ENCODE measurements at places on chromosomes 11 and 22.

GRCh38 chr22:39571538-39571937, 985 bp downstream of the CACNA1I start:
- DNase-seq = no peak

- DNase-seq = no peak
Measured at GRCh38 chr11:73265278-73265810, 6.8 kb upstream of the P2RY6 start.

DNA sequence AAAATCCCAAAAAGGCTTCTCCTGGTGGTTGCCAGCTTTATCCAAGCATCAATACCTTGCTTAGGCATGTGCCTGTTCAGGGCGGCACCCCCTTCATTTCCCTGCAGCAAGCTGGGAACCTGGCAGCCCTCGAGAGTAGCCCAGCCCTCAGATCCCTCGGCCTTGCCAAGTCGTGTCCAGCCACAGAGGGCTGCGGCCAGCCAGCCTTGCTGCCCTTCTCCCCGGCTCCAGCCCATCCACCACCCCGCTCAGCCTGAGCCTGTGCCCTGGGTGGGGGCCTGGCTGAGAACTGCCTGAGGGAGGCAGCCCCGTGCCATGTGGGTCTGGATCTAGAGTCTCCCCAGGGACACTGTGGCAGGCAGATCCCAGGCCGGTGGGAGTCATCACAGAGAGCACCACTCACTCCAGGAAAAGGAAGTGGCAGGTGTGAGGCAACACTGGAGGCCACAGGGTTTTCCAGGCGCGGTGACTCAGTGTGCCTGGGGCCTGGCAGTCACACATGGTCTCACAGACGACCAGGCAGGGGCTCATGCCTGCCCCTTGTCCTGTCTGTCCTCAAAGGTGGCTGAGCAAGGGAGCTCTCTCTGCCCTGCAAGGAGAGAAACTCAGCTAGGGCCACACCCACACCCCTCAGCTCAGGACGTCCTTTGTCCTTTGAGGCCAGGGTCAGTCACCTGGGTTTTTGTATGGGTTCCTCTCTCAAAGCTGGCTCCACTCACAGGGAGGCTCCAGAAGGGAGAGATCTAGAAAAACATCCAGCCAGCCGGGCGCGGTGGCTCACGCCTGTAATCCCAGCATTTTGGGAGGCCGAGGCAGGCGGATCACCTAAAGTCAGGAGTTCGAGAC, 12.2 kb upstream of the CDC42BPG start:
- peak; percentile 95 for DNase-seq

- DNase-seq = peak; percentile 91
Measured at GRCh38 chr11:112073941-112074811, at the start of the genes NKAPD1 and PIH1D2. NKAPD1 (plus strand) TSS chr11:112074299; CDS start chr11:112075575, 1,276 bp downstream. PIH1D2 (minus strand) TSS chr11:112074017; CDS start chr11:112073174, 843 bp downstream.

DNA sequence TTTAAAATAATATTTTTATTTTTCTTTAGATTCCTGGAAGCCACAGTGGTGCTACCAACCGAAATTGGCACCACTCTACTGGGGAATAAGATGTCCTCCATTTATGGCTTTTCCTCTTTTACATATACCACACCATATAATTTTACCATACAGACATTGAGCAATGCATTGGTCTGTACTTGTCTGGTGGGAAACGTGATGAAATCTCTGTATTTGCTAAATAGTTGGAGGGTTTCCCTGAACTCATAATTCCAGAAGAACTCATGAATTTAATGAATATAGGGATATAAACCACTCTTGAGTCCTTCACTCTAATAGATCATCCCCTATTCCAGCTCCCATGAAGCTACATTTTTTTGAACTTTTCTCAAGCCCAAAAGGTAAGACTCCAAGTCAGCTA, 28.0 kb upstream of the MMP13 start:
- DNase-seq = no peak

DNA sequence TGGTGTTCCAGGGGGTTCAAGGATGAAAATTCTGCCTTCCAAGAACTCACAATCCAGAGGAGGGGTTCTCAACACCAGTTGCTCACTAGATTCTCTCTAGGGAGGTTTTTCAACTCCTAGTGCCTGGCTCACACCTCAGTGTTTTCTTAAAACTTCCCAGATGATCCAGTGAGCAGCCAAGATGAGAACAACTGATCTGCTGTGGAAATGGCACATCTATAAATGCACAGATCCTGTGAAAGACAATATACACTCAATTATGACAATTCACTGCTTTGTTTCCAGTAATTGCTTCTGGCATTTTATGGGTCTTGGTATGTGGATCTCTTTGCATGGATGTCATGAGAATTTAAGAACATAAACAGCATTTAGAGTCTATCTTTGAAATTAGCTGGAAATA, 45.2 kb upstream of the PRSS23 start:
- DNase-seq = no peak

- DNase-seq = no peak
Measured at GRCh38 chr11:130729678-130730300, 186.5 kb downstream of the SNX19 start.

DNA sequence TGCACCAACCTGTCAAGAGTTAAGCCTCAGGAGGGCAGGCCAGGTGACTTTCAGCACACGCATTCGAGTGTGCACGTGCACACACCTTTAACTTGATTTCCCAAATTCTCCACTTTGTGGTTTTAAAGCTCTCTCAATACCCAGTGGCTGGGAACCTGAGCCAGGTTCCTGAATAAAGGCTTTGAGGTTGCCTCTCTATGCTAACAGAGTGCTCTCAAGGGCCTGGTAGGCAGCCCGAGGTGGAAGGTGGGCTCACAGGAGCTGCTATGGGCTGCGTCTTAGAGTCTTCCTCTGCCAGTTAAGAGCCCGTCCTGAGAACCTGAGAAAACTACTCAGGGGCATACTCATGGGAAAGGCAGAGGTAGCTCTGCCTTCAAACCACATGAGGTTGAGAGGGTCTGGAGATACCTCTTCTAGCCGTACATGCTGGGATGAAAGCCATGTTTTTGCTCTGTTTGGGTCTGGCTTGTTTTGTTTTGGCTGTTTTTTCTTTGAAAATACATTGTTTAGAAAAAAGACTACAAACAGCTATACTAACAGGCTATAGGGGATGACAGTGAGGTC, 11.6 kb upstream of the SERPIND1 start:
- no peak for DNase-seq

GRCh38 chr11:105520706-105521345, 89.0 kb upstream of the GRIA4 start:
- DNase-seq = no peak

GRCh38 chr11:117625237-117625636, 171.8 kb downstream of the DSCAML1 start:
- no peak for DNase-seq

DNA sequence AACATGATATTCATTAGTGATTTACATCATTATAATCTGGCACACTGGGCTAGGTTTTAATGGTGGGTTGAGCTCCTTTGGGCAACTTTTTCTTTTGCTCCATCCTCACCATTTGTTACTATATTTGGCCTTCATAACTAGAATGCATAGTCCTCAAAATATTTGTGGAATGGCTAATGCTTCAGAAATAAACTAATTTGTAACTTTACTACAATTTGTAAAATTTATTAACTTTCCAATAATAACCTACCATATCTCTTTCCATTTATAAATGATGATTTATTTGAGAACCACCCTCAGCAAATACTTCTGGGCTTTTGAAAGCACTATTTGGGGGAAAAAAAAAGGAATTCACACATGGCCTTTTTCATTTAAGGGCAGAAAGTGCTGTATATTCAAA, 79.7 kb downstream of the LARGE2 start:
- DNase-seq = no peak

DNA sequence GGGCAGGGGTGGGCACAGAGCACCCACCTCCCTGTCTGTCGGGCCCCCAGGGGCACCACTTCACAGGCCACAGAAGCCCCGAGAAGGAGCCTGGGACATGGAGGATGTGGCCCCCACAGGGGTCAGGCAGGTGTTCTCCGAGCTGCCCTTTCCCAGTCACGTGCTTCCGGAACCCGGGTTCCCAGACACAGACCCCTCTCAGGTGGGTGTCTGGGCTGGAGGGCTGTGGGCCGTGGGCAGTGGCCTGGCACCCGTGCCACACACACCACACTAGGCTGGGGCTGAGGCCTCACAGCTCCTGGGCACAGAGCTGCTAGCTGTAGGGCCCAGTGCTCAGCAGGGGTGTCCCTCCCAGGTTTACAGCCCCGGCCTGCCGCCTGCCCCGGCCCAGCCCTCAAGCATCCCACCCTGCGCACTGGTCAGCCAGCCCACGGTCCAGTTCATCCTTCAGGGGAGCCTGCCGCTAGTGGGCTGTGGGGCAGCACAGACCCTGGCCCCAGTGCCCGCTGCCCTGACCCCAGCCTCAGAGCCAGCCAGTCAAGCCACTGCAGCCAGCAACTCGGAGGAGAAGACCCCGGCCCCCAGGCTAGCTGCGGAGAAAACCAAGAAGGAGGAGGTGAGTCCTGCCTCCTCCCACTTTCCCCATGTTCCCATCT, 5.5 kb downstream of the IRF7 start:
- DNase-seq = no peak

DNA sequence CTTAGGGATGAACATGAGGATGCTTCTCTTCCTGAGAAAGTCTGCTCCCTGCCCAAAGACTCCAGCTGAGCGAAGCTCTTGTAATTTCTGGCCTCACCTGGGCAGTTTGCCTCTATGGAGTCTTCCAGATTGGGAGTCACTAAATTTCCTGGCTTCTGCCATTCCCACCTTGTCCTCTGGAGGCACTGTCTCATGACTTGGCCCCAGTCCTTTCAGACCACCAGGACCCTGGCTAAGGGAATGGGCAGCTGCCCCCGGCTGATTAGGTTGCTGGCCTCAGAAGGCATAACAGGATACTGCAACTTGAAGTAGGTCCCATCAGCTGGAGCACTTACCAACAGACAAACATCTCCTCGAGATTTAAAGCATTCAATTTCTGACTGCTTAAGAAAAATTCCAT, 128.1 kb upstream of the SPON1 start:
- no peak for DNase-seq

- peak; percentile 35 for DNase-seq
Measured at GRCh38 chr22:38788021-38788816, 5.7 kb downstream of the DNAL4 start.

Data from suppressor macrophage treated with lipopolysaccharide for 4 hours (primary cell).